GM23338 (cell line): ENCODE measurements at places on chromosomes 1 and 21. TPM values are rescaled to one million over a fixed set of nuclear protein-coding genes. Genes with fewer than 3 reads are reported as not detected.

DNA sequence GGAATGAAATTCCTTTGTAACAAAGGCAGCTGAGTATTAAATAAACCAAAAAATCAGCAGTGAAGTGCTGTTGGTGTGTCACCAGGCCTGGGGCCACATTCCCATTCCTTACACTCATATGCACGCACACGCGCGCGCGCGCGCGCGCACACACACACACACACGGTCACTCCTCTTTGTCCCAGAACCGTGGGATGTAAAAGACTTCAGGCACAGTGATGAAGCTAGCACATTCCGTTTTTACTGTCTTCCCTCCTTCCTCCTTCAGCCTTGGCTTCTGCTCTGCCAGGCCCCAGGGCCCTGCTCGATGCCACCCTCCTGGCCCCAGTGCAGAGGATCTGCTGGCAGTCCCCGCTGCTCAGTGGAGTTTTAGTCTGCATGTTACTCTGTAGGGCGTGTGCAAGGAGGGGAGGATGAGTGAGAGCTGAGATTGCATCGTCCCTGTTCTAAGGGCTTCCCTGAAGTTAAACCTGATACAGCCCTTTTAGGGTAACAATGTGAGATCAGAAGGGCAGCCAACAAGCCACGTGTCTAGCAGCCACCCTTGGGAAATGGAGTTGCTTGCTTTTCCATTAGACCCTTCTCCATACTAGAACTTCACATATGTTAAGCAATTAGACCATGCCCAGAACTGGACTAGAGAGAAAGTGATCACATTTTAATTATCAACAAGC, 71.7 kb upstream of the WDR26 start:
- no peak for DNase-seq

DNA sequence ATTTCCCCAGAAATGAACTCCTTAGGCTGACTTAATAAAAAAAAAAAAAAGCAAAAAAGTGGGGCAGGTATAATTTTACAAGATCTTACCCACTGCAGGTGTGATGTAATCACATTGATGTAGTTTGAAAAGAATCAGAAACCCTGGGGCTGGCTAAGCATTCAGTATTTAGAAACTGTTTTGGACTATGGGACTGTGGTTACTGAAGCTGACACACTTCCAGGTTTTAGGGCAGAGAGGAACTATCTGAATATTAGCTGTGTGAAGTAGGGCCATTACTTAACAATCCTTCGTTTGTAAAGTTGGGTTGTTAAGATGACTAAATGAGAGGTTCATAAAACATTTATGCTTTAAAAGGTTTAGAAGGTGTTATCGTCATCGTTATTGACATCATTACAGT, 165.3 kb downstream of the FASLG start:
- no peak for DNase-seq

The CFAP141 gene
- not detected in 2 replicates for total RNA-seq

- DNase-seq = peak; percentile 95
Observed at GRCh38 chr1:109931189-109931731, 20.6 kb downstream of the CSF1 start.

The CHI3L2 gene
- not detected in 2 replicates for total RNA-seq

The ADAMTS5 gene
- total RNA-seq = 0.21 and 0.47 TPM in 2 replicates

- no peak for DNase-seq
Observed at GRCh38 chr1:43436371-43436770, 17.4 kb downstream of the HYI start.

DNA sequence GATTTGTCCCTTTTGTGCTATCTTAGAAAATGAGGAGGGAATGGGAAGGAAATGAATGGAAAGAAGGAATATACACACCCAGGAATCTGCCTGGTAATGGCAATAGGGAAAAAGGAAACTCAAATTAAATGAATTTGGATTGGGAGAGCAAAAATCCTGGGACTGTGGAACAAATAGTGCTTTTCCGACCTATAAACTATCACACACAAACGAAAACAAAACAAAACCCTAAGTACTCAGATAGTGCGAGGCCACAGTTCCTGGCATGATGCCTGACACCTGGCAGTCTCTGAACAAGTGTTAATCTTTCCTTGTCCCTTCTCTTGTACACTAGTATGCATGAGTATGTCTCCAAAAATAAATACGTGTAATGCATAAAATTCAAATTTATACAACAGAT, 319.8 kb upstream of the SPAG17 start:
- no peak for DNase-seq

DNA sequence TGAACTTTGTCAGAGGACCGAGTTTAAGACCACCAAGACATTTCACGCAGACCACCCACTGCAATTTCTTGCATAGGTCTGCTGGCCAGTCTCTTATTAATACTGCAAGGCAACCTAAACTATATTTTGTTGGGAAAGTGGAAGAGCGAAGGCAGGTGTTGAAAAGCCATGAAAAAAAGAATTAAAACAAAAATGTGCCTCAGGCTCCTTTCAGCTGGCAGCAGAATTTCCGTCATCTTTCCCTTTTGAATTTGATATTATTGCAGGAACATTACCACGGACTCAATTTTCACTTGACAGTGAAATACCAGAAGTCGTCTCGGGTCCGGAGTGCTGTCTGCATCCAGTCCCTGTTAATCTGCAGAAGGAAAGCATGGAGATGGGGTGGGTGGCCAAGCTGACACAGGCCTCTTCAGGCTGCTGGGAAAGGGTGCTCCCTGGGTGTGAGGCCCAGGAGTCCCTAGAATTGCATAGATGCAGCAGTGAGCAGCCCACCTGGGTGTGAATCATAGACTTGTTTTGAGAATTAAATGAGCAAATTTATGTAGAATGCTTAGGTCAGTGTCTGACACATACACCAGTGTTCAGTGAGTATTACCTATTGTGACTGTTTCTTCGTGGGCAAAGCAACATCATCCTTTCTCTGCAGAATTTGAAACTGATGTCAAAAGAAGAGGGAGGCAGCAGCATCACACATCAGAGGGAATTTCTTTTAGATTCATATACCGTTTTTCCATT, 150.7 kb downstream of the PBX1 start:
- no peak for DNase-seq

DNA sequence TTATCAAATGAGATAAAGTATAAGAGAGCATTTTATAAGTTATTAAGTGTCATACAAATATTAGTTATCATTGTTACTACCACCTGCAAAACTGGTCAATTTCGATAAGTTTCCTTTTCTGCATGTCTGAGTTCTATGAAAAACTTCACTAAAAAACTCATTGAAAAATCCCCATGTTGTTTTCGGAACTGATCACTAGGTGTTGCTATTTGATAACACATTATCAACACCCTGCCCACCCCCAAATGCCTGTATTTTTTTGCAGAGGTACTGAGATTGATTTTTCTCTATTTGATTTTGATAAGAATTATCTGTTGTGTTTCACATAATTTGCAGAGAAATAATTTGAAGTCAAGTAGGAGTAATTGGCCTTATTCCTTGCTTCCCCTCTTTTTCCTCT, 22.1 kb upstream of the DISP1 start:
- DNase-seq = peak; percentile 67

DNA sequence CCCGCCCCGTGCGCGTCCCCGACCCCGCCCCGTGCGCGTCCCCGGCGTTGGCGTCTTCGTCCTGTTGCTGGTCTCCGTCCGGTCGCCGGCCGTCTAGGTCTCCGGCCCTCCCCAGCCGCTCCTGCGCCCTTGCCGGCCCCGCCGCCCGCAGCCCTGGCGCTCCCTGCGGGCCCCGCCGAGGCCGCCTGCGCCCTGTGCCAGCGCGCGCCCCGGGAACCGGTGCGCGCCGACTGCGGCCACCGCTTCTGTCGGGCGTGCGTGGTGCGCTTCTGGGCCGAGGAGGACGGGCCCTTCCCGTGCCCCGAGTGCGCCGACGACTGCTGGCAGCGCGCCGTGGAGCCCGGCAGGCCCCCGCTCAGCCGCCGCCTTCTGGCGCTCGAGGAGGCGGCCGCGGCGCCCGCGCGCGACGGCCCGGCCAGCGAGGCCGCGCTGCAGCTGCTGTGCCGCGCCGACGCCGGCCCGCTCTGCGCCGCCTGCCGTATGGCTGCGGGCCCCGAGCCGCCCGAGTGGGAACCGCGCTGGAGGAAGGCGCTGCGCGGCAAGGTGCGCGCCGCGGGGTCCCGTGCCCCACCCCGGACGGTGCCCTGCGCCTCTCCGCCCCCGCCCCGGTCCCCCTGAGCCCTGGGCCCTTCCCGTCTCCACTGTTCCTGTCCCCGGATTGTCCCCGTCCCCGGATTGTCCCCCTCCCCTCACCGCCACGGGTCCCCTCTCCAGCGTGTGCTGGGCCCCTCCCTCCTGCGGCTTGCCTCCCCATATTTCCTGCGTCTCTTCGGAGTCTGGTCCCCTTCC, at the start of gene RNF187:
RNF187 (plus strand) TSS at position 47 of the 789 bp plus-strand sequence.
- no peak for DNase-seq

The ZNF695 gene
- 20.6 and 26.5 TPM in 2 replicates for total RNA-seq

GRCh38 chr1:3327936-3328590, 126.4 kb upstream of the ARHGEF16 start:
- DNase-seq = no peak
